ENCODE measurements at places on chromosomes 2 and 18.

DNA sequence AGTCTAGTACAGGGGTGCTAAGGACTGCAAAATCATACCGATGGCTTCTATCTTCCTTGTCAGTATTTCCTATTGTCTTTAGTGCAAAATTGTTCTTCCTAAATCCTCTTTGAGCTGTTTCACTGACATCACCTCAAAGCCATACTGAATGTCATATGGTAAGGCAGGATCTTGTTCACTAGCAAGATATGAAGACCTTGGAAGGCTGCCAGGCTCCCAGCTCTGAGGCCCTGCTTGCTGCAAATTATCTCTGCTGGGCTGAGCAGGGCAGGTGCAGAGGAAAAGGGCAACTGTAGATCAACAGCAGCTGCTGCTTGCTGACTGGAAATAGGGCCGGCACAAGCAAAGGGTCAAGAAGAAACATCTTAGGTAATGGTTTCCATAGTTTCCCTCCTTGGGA, 58.2 kb downstream of the PMAIP1 start:
- no peak for DNase-seq

DNA sequence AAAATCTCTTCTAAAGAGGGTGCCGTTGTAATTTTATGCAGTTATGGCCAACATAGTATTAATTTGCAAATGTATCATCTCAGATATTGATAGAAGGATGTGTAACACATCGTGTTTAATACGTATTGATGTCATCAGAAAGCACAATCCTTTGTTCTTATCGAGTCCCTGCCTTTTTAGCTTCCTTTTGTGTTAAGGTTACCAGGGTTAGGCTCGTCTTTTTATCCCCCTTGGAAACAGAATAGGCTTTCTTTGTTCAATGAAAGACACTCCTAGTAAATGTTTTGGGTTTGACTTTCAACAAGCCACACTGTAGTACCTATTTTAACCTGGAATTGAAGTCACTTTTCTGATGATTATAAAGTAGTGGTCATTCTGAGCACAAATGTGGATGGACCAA, 136.2 kb downstream of the WDR7 start:
- DNase-seq: no peak

- DNase-seq: no peak
Observed at GRCh38 chr18:55546851-55547704, 40.9 kb downstream of the TCF4 start.

DNA sequence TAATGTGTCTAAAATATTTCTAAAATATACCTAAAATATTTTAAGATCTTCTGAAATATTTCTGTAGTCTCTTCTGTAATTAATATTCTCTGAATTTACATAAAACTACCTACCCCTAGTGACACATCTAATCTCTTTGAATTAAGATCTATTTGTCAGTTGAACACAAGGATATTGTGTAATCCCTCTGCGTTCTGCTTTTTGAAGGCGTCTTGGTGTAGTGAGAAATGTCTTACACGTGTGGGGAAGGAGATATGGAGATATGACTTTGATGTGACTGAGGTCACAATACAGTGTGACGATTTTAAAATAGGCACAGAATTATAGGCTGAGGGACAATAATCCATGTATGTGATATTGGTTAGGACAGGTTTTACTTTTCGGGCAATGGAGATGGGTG, 79.8 kb downstream of the DOK6 start:
- no peak for DNase-seq

GRCh38 chr18:65235966-65236624, 514.7 kb upstream of the CDH7 start:
- no peak for DNase-seq

DNA sequence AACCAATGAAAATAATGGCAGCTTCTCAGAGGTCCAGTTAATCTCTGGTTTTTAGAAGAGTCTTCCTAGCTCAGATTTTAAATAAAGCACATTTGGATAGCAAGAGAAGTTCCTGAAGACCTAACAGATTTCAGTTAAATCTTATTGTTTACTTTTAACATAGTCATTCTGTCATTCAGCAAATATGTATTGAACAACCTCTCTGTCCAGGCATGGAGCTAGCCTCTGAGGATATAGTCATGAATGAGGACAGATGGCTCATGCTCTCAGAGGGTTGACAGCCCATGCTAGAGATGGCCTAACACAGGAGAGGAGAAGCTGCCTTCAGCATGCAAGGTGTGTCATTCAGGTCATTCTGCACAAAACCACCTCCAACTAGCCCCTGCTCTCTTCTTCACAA, 6.2 kb downstream of the CCBE1 start:
- DNase-seq: no peak

DNA sequence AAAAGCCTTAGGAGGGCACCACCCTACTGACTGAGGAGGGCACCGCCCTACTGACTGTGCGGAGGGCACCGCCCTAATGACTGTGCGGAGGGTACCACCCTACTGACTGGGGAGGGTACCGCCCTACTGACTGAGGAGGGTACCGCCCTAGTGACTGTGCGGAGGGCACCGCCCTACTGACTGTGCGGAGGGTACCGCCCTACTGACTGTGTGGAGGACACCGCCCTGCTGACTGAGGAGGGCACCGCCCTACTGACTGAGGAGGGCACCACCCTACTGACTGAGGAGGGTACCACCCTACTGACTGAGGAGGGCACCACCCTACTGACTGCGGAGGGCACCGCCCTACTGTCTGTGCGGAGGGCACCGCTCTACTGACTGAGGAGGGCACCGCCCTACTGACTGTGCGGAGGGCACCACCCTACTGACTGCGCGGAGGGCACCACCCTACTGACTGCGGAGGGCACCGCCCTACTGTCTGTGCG, 150.2 kb upstream of the NFATC1 start:
- no peak for DNase-seq

- no peak for DNase-seq
Observed at GRCh38 chr2:174580951-174581350, 16.7 kb downstream of the WIPF1 start.

DNA sequence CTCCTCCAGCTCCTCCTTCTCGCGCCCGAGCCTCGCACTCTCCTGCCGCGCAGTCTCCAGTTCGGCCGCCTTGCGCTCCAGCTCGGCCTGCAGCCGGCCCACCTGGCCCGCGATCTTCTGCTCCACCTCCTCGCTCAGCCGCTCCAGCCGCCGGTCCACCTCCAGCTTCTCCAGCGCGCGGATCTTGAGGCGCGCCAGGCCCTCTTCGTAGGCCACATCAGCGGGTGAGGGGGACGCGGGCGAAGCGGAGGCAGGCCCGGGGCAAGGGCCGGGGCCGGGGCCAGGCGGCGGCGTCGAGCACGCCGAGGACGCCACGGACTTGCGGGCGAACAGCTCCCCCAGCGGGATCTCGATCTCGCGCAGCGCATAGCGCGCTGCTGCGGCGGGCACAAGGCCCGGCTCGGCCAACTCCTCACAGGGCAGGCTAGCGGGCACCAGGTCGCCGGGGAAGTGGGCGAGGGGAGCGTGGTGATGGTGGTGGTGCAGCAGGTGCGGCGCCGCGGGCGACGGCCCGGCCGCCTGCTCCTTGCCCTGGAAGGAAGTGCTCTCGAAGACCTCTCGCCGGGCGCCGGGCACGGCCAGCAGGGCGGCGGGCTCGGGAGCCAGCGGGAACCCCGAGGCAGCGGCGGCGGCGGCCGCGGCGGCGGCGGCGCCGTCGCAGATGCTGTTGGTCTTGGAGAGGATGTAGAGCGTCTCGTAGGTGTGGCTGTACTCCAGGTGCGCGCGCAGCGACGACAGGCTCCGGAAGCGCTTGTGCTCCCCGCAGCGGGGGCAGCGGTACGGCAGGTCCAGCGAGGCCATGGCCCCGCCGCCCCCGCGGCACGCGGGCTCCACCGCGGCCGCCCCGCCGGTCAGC, 15.2 kb downstream of the FBXO41 start:
- peak; percentile 69 for DNase-seq

DNA sequence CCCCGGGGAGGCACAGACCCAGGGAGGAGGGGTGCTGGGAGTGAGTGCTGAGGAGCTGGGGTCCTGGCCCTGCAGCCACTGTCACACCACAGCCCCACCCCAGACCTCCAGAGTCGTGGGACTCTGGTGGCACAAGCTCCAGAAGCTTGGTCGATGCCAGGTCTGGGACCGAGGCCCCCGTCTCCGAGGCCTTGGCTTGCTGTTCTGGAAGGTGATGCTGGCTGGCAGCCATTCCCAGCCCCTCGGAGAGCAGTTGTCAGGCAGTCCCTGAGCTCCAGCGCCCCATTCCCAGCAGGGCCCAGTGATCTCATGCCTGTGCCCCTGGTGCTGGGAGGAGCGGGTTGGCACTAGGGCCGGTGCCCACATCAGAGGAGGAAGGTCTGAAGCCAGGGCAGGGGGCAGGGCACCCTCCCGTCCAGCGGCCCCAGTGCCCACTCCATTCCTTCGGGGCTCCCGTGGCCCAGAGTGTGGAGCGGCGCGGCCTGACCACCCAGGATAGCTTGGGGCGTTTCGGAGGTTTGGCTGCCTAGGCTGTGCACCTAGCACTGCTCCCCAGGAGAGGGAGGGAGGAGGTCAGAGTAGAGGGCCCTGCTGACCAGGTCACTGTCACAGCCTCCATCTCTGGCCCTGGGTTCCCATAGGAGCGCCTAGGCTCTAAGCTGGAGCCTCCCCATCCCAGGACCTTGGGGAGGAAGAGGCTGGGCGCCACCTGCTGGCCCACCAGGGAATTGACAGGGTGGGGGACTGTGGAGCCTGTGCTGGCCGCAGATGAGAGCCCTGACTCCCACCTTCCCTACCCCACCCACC, 16.8 kb upstream of the ALPI start:
- DNase-seq: peak; percentile 61

DNA sequence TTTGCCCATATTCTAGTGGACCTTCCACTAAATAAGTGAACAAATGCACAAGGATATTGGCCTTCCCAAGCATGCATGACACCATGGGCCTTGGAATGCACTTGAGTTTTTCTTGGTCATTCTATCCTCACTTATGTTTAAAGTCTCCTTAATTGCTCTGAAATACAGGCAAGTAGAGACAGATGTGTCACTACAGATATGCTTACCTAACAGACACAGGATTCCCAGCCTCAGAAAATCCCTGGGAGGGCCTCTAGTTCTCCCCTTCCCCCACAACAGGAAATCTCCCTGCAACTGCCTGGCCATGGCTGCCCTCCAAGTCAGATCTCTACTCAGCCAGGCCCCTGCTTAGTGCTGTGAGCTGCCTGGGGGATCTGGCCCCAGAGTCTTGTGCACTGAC, 445.2 kb downstream of the IRS1 start:
- no peak for DNase-seq

DNA sequence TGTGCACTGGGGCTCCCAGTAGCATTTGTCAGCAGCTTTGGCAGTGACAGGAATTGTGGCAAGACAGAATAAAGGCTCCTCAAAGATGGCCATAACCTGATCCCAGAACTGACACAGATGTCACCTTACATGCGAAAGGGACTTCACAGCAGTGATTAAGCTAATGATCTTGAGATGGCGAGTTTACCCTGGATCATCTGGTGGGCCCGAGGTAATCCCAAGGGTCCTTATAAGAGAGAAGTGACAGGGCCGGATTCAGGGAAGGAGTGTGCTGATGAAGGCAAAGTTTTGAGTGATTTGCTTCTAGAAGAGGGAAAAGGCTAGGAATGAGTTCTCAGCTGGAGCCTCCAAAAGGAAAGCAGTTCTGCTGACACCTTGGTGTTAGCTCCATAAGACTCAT, 333.9 kb downstream of the LPIN1 start:
- no peak for DNase-seq

DNA sequence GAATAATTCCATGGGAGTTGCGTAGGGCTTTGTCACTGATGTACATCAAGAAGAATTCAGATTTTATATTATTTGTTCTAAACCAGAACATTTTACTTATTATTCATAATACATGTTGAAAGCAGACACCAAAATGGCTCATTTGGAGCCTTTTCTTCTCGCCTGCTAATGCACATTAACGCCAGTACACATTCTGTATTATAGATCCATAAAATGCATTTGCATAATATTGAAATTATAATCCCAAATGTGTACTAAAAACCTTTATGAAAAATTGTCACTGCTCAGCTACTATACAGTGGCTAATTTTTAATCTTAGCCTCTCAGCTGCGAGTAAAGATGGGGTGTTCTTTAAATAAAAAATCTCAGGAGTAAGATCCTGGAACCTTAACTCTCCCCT, 452.2 kb upstream of the HNRNPA3 start:
- no peak for DNase-seq

DNA sequence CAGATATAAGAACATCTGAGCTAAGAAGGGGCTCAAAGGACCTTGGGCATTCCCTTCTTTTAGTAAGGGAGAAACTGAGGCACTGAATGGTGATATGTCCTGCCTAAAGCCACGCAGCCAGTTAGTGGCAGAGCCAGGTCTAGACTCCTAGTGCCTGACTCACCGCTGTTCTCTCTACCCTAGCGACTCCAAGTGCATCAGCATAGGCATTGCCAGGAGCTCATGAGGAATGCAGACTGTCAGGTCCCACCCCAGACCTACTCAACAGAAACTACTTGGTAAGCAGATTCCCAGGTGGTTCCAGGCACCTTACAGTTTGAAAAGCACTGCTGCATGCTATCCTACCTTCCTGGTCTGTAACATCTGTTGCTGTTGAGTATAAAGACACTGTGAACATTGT, 158.9 kb downstream of the MSH2 start:
- DNase-seq: no peak

- no peak for DNase-seq
Observed at GRCh38 chr2:10533811-10534321, 85.7 kb upstream of the ODC1 start.

DNA sequence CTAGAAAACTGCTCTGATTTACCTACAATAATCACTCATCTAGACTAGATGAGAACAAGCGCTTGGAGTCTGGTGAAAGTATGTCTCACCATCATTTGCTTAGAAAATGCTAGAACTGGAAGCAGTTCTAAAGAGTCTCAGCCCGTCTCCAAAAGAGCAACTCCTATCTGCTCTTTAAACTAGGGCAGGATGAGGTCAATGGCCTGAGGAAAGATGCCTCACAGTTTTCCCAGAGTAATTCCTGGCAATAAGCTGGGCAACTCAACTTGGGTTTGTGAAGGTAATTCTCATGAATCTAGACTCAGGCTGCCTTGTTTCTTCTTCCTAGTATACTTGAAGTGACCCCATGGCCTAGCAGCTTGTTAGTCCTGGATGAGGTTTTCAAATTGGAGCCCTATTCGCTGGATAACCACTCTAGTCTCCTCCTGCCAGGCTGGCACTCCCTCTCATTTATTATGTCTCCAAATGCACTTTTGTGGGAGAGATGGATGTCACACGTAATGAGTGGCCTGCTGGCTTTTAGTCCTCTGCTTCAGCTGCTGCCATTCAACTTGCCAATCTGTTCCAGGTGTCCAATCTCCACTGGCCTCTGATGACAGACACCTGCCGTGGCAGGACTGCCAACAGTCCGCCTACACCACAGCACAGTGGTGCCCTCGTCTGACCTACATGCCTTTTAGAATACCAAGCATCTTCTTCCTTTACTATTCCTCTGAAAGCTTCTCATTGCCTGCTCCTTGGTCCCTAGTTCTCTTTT, 80.9 kb downstream of the CABYR start:
- DNase-seq: no peak

- no peak for DNase-seq
Observed at GRCh38 chr2:38215993-38216392, 140.0 kb upstream of the CYP1B1 start.

DNA sequence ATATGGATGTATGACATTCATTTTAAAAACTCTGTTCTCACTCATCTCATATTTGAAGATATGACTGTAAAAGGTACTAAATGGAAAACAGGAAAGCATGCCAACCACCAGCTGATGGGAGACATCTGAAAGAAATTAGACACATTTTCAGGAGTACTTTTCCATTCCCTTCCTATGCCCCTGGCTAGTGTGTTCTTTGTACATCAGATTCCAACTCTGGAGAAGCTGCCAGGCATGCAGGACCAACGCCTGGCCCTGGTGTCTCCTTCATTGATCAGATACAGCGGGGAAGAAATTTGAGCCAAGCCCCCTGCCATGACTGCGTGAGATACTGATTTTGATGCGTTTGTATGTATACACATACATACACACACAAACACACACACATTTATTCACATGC, 599.0 kb upstream of the SYT4 start:
- DNase-seq: no peak

GRCh38 chr18:22606563-22607283, 189.0 kb upstream of the CTAGE1 start:
- no peak for DNase-seq

Data from activated CD4-positive, alpha-beta T cell treated with anti-CD3 and anti-CD28 coated beads, Interleukin-2, amount 50 U/mL, for 48 hours (primary cell).